ENCODE measurements at places on chromosomes 12 and 14.
A peak's percentile ranks its signal among the peaks of the same experiment; 100 is the strongest.

DNA sequence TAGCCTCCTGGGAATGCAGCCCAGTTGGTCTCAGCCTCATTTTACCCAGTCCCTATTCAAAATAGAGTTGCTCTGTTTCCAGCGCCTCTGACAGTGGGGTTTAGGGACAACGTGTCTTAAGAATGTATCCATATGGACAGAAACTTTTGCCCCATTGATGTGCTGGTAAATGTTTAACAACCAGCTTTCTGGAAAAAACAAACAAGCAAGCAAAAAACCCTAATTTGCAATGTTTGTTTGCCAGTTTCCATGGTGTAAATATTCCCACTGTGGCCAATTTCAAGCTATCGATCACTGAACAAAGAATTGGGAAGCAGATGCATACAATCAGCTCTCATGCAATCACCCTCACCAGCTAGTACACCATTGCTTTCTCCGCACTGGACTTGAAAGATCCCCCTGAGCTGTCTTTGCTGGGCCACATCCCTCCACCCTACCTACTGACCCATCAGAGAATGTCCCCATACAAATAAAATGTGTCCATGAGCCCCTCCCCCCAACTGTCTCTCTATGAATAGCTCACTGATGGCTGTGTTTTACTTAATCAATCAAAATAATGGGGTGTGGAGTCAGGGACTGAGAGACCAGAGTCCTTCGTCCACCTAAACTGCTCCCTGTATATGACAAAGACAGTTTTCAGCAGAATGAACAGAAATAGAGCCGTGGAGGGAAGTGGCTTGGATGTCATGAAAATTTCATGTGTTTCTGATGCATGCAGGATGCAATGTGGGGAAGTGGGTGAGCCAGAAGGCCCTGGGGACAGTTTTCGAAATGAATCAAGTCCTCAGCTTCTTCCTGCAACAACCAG is 40.8 kb downstream of the CCDC60 start:
- no peak for ATAC-seq

- ATAC-seq: peak; percentile 67
These were observed 18.2 kb downstream of the PNMA1 start for GRCh38 chr14:73695997-73696396.

- ATAC-seq: no peak
These were observed 23.2 kb downstream of the CCND2 start for GRCh38 chr12:4296751-4297150.

DNA sequence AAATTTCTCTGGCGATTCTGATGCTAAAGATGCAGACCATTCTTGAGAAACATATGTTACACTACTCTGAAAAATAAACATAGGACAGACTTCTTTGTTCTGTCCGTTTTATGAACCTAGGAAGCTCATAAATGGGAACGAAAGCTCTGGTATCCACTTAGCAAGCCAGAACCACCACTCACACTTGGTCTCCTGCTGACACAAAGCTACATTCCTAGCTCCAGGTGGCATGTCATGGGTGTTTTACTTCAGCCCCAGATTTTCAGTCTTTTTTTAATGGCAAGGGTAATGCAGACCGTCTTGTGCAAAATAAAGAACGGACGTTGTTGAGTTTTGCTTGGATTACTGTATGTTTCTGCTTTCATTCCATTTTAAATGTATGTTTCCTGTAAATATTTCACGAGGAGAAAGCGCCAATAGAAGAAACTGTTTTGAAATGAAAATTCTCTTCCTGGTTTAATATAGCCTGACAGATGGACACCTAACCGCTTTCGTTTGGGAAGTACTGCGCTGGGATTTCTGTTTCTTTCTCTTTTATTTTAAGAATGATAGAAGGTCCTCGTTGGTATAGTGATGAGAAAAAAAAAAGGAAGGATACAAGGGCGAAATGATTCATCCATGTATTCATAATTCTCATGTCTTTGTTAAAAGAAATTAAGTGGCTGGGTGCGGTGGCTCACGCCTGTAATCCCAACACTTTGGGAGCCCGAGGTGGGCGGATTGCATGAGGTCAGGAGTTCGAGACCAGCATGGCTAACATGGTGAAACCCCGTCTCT is 871 bp upstream of the COQ5 start:
- ATAC-seq: no peak

GRCh38 chr12:116448165-116448739 is 110.9 kb upstream of the MAP1LC3B2 start:
- no peak for ATAC-seq
